ENCODE measurements at places on chromosomes 3 and 15.

GRCh38 chr15:75648156-75649000, 666 bp downstream of the SNX33 start:
- no peak for DNase-seq

- no peak for DNase-seq
Measured at GRCh38 chr15:85579957-85580694, 199.7 kb downstream of the AKAP13 start.

DNA sequence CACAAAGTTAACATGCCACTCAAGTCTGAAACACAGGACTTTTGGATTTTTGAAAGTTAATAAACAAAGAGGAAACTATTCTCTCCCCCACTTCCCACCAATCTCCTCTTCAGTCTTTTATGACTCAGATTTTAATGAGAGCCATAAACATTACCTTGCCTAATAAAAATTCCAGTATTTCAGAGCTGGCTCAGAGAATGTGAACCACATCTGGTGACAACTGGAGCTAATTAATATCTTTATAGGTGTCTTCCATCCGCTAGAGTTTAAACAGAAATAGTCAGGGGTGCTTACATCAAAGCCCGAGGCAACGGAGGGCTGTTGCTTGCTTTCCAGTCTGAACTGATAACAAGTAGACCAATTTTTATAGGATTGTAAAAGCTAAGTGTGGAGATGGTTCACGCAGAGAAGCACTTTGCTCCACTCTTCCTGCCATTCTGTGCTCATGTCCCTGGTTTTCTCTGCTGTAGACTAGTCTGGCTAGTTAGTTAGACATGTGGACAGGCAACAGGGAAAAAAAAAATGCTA, 363.6 kb downstream of the NR2F2 start:
- no peak for DNase-seq

DNA sequence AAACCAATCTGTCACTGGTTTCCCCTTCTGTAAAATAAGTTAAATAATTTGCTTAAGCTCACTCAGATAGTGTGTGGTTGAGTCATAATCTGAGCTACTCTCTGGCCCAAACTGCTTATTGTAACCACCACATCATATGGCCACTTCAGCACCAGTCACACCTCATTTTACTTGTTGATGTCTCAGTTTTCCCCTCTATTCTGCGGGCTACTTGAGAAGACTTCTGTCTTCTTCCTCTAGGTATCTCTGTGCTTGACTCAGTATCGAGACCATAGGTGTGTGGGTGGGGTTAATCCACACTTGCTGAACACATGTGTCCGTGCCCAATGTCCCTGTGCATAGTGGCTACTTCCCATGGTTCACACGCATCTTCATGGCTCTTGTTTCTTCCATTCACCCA, 32.9 kb downstream of the CRYGS start:
- DNase-seq = no peak

DNA sequence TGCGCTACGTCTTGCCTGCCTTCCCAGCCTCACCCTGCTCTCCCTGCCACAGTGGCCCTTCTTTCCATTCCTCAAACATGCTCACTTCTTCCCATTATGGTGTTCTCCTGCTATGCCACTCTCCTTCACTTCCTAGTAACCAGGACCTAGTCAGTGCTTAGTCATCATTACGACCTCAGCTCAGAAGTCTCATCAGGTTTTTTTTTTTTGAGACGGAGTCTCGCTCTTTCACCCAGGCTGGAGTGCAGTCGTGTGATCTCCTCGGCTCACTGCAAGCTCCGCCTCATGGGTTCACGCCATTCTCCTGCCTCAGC, 149.5 kb downstream of the GREM1 start:
- no peak for DNase-seq

DNA sequence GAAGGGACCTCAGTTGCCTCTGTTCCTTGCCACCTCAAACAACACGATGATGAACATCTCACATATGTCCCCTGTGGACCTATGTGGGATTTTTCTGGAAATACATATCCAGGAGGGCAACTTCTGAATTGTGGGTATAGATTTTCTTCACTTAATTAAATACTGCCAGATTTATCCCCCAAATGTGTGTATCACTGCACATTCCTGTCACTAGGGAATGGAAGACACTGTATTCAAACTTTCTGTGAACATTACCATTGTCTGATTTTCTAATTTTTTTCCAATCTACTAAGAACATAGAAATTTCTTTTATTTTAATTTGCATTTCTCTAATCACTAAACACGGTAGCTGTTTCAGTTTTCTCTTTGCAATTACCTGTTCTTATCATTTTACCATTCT, 102.0 kb upstream of the MRPS22 start:
- no peak for DNase-seq

DNA sequence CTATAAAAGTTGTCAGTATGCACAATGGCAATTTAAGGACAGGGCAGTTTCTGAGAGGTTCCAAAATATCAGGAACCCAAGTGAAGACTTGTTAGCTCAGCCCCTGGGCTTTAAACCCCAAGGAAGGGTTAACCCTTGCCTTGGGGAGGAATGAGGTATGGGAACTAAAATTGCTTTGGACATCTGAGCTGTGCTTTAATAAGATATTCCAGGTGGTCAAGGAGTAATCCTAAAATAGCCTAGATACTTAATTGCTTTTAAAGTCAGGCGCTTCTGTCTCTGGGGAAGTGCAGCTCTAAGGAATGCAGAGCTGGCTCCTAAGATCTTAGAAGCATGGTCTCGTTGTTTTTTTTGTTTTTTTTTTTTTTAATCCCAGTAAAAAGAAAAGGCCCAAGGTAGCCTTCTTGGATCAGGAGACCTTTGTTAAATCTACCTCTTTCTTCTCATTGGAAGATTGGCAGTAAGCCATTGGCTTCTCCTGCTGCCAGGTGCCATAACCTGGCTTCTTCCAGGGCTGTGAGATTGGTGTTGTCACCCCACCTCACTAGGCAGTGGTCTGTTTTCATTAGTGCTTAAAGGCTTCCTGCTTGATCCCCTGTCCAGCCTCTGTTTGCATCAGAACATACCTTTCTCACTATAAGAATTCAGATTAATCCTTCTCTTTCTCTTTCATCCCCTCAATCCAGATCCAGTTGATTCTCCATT, 24.5 kb downstream of the ARID3B start:
- no peak for DNase-seq

GRCh38 chr3:186960347-186960746, 30.0 kb downstream of the ST6GAL1 start:
- DNase-seq = no peak

- no peak for DNase-seq
Measured at GRCh38 chr3:94643400-94643799, 580.5 kb downstream of the NSUN3 start.

- no peak for DNase-seq
Measured at GRCh38 chr3:160232014-160232413, 6.8 kb downstream of the C3orf80 start.

GRCh38 chr3:147391781-147392624, 14.3 kb downstream of the ZIC4 start:
- DNase-seq = no peak

GRCh38 chr15:41560572-41560874, 1.5 kb downstream of the TYRO3 start:
- no peak for DNase-seq

- DNase-seq = no peak
Measured at GRCh38 chr15:45970542-45970941, 335.7 kb downstream of the SQOR start.

DNA sequence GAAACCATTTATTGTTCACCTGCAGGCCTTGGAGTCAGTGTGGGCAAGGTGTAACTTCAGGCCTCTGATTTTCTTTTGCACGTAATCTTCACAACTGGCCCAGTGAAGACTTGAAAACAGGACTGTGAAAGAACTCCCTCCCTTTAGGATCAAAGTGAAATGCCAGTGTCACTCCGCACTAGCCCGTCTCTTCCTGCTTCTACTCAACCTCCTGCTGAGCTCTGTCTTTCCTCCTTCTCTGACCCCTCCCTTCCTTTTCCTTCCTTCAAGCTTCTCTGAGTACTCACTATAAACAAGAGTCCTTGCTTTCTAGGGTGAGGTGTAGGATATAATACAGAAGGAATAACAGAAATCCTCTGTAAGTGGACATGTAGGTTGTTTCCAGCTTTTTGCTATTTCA, 28.5 kb downstream of the TMEM41A start:
- DNase-seq = no peak

DNA sequence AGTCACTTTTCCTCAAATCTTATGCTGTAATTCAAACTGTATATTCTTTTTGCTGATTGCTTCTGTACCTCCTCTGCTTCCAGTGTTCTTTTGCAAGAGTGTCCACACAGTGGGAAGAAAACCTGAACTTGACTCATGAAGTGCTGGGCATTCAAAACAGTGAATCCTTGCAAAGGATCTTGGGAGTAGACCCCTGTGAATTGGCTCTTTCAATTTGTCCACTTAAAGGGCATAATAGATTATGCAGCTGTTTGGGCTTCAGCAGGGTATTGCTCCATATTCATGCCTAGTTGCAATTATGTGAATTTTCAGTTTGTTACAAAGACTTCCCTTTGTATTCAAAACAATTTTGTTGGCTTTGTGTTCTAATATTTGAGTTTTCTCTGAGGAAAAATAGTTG, 11.4 kb downstream of the ZFAND6 start:
- DNase-seq = no peak

GRCh38 chr15:42090370-42090769, 4.0 kb downstream of the PLA2G4D start:
- DNase-seq = no peak

GRCh38 chr3:17025594-17026139, 140.9 kb downstream of the PLCL2 start:
- DNase-seq = no peak

DNA sequence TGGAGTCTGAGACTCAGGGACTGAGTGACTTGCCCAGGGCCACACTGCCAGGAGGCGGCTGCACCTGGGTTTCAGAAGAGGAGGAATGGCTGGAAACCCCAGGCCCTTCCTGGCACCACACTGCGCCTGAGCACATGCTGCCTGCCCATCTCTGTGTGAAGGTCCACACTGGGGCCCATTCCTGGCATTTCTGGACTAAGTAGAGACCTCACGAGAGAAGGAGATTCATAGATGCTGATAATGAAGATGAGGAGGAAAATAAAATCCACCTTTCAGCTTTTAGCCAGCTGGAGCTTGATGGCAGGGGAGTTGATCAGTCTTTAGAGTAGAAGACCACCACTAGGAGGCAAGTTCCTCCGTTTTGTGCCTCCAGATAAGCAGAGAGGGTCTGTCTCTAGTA, 40.2 kb upstream of the TF start:
- no peak for DNase-seq

- no peak for DNase-seq
Measured at GRCh38 chr3:195129644-195130492, 141.1 kb downstream of the XXYLT1 start.

- no peak for DNase-seq
Measured at GRCh38 chr3:177887475-177887874, 648.8 kb upstream of the KCNMB2 start.

GRCh38 chr3:110293660-110294059, 778.0 kb upstream of the NECTIN3 start:
- no peak for DNase-seq

DNA sequence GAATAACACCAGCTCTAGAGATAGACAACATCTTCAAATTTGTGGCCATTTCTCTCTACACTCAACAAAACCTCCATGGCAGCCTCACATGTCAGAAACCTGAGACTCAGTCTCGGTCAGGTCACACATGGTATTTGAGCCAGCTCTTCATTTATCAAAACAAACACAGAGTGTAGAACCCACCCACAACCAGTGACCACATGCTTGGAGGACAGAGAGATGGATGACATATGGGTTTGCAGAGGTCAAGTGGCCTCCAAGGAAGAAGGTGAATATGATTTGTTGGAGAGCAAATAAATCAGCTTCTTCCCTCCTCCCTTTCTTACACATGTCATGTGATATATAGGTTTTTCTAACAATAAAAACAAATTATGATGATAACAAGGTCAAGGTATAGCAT, 278.1 kb upstream of the LRTM1 start:
- DNase-seq = no peak

DNA sequence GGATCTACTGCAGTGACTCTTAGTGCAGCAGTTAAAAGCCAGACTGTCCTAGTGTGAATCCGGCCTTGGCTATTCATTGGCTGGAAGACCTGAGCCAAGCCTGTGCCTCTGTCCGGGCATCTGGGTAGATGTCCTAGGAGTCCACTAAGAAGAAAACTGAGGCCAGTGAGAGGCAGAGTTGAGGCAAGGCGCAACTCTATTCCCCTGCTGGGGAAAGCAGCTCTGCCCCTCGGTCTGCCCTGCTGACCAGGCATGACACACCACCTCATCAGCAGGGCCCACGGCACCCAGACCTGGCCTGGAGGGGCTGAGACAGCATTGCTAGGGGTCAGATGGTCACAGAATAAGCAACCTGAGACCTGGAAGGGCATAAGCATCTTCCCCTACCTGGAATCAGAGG, 46.7 kb upstream of the ABHD2 start:
- DNase-seq = no peak

GRCh38 chr3:192467230-192468140, 259.9 kb downstream of the FGF12 start:
- DNase-seq = peak; percentile 14

- no peak for DNase-seq
Measured at GRCh38 chr3:81308306-81308705, 453.1 kb downstream of the GBE1 start.

DNA sequence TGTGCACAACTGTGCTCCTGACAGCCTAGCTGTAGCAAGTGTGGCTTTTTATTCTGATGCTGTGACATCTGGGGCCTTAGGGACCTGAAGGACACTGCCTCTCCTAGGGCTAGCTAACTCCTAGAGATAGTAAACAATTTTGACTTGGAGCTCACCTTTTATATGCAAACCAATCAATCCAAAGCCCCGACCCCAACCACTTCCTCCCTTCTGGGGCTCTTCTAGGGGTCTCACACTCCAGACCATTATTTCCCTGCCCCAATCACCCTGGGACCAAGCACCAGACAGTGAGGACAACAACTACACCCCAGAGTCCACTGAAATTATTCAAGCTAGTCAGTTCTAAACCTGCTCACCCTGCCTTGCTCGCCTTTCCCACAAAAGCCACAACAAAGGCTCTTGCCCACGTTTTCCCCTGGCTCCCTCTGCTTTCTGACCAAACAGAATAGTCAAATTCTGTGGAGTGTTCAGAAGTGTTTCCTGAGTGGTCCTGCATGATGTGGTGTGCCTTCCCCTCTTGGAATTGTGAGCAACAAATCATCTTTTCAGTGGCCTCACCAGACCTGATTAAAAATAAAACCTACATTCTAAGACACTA, 84.2 kb upstream of the WNT5A start:
- DNase-seq = no peak

GRCh38 chr15:52791776-52792175, 1.6 kb upstream of the ONECUT1 start:
- no peak for DNase-seq

DNA sequence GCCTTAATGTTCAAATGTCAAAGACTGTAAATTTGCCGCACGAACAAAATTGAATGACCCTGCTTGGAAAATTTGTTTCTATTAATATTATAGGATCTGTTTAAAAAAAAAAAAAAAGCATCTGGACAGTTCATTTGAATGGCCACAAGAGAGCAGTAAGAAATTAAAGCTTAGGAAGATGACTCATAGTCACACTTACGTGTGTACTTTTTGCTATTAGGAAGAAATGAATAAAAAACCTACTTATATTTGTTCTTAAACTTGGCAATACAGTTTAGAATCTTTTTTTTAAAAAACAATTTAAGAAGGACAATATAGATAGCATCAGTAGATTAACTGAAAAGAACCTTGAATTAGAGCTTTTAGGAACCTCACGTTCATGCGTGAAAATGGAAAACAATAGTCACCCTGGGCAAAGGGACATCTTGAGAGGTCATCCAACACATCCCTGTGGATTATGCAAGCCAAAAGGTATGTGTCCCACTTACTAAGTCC, 621.8 kb downstream of the MECOM start:
- no peak for DNase-seq
